T-helper 1 cell (primary cell): ENCODE measurements at places on chromosomes 1 and 21.

DNA sequence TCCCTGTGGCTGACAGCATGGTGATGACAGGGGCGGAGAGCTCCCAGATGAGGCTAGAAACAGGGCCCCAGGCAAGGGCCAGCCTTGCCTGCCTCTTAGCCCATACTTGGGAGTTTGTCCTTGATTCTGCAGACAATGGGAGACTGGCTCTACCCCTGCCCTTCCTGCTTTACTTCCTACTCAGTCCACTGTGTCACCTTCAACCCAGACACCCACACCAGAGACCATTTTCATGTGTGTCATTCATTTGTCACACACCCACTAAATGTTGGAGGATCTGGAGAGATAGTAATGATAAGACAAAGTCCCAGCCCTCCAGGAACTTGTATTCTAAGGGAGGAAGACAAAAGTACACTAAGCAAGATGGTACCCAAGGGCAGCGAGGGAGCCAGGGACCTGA lies 43.7 kb downstream of the SYT6 start:
- no peak for DNase-seq

GRCh38 chr1:37949524-37950152 lies 2.8 kb upstream of the INPP5B start:
- DNase-seq, result no peak

DNA sequence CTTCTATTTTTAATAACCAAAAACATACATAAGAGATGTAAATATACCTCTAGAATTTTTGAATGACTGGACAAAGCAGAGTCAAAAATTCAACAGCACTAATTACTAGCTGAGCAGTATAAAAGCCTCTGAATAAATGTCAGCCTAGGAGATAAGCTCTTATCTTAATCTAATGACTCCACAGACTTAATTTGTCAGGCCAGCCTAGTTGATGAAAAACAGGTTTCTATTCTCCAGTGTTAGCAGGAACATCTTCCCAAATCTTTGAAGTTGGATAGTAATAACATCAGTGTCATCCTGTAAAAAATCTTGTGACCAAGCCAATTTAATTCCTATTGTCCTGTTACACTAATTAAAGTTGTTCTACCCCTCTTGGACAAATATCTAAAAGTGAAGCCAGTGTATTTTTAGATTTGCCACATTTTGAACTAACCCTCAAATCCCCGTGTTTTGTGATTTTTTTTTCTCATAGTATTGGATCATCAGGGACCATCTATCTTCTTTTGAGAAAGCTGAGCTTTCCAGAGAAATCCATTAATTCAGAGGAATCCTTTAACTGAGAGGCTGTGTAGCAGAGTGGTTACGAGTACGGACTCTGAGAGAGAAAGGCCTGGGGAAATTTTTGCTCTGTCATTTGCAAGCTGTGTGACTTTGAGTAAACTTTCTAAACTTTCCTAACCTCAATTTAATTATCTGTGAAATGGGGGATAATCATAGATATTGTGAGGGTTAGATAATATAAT lies 41.2 kb downstream of the LMO4 start:
- DNase-seq, result no peak

GRCh38 chr1:903305-903704 lies 20.4 kb upstream of the SAMD11 start:
- DNase-seq, result no peak

DNA sequence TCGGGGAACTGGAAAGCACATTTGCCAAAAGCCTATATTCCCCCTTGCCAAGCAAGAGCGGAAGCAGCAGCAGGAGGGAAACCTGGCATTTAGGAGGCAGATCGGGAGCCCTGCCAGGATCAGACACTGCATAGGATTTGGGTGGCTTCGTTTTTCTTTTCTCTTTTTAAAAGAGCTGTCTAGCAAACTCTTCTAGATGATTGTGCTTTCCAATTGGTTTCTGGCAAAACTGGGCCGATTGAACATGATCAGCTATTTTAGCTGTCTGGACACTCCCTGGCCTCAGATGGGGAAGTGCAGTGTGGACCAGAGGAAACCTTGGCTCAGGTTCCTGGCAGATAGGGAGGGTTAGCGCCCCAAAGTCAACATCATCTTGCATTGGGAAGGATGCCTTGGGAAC lies 414.0 kb upstream of the KAZN start:
- no peak for DNase-seq

GRCh38 chr1:33610391-33610790 lies 137.9 kb downstream of the ZSCAN20 start:
- no peak for DNase-seq

DNA sequence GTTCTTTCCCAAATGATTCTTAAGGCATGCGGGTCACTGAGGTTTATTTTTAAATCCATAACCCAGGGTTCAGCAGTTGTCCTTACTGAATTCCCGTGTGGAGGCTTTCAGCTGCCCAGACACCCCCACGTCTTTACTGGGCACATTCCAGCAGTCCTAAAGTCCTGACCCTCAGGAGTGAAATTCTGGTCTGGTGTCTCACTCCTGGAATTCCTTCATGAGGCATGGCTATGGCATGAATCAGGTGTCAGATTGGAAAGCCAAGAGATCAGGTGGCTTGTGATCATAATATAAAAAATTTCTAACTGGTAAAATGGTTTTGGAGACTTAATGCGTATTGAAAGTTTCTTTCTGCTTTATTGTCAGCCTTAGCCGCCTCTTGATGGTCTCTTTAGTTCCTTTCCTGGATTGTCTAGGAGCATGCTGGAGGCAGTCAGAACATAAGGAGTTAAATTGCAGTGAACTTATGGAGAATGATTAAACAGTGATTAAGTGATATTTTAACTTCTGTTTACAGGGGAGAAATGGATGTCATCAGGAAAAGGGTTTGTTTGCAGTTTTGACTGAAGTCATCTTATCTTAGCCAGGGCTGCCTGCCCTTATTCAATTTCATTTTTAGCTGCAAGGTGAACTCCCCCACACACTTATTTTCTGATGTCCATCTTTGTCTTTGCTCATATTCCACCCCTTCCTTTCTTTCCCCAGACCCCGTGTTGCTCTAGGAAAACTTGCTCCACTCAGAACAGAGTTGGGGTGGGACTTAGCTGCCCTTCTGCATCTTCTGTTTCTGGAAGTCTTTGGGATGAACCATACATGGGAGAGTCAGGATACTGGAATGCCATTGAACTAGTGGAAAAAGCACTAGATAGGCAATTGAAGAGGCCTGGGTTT lies 25.7 kb upstream of the MACF1 start:
- no peak for DNase-seq

GRCh38 chr1:145828367-145829026 lies 4.5 kb downstream of the POLR3C start:
- DNase-seq, result no peak

DNA sequence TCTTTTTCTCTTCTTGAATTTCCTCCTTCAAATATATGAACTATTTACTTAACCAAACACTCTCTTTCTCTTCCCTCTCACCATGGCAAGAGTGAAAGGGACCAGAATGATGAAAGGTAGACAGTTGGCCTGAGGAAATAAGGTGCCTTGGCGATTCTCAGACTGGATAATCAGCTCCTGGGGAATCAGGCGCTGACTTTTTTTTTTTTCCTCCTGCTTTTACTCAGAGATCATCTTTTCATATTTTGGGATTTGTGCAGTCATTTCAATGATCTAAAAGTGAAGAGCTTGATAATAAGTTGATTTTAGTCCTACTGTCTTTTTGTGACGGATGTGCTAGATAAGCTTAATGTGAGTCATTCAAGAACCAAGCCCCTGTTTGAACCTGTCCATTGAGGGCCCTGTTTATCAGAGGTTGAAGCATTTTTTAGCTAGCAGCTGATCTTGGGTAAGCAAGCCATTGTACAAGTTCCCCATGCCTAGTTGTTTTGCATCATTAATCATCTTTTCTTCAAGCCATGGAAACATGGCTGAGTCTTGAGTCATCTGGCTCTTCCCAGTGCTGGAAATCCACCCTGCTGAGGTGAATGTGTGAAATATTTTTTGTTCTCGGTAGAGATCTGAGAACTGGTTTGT lies 40.8 kb downstream of the ITSN1 start:
- no peak for DNase-seq
